ENCODE measurements at places on chromosomes 12 and 14.

- no peaks in the 10 kb centered on the region for H3K27me3 ChIP-seq
- no peak overlapping the region for H3K27ac ChIP-seq
- peaks cover 4% of the 10 kb centered on the region for H3K36me3 ChIP-seq
- no peak overlapping the region for H3K4me3 ChIP-seq
Observed at GRCh38 chr14:95164506-95164905, 7.2 kb upstream of the DICER1 start.

DNA sequence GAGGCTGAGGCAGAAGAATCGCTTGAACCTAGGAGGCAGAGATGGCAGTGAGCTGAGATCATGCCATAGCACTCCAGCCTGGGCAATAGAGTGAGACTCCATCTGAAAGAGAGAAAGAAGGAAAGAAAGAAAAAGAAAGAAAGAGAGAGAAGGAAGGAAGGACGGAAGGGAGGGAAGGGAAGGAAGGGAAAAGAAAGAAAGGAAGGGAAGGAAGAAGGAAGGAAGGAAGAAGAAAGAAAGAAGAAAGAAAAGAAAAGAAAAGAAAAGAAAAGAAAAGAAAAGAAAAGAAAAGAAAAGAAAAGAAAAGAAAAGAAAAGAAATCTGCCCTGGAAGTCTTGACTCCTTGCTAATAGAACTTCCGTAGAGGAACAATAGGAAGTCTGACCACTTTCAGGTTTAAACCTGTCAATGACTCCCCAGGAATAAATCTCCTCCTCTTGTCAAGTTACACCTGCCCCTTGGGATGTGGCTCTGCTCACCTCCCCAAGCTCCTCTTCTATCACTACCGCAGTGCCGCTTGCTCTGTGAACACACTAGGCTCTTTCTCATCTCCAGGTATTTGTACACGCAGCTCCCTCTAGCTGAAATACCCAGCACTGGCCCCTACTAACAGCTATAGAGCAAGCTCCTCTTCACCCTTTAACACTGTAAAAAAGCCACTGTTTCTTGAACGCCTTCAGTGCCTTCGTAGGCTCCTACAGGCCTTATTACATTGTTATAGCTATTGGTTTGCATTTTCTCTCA lies 773.1 kb upstream of the TBX3 start:
- peaks cover 4% of the 10 kb centered on the region for H3K36me3 ChIP-seq
- no peak overlapping the region for H3K27ac ChIP-seq
- H3K27me3 ChIP-seq, result peaks cover 7% of the 10 kb centered on the region
- DNase-seq, result no peak
- no peak overlapping the region for H3K4me3 ChIP-seq
- no peaks in the 10 kb centered on the region for H3K4me1 ChIP-seq

DNA sequence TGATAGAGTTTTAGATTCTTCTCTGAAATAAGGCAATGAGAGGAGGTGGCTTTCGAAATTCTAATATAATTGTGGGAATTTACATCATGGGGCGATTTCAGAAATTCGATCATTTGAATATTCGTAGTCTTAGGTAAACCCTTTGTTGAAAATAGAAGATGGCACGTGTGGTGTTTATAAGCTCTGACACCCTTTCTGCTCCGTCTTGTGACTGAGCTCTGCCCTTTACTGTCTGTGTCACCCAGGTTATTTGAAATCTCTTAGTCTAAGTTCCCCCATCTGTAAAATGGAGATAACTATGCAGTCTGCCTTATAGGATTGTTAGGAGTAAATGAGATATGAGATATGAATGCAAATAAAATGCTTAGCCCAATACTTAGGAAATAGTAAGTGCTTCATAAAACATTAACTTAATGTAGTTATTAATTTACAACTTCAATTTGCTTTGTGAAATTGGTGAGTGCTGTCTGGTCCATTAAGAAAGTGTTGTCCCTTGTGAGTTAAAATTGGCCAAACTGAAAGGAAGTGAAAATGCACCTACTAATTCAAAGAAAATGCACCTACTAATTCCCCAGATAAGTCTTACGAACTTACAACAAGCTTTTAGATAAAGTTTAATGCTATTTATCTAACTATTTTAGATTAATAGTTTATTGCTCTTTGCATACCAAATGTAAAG lies 1.5 kb downstream of the BMAL2 start:
- H3K4me1 ChIP-seq, result peaks cover 16% of the 10 kb centered on the region
- peaks cover 4% of the 10 kb centered on the region for H3K27me3 ChIP-seq
- H3K4me3 ChIP-seq, result peak overlapping the region; percentile 78

GRCh38 chr12:68959143-68959858 lies 26.3 kb upstream of the CPM start:
- peaks cover 8% of the 10 kb centered on the region for H3K4me1 ChIP-seq
- H3K27ac ChIP-seq, result no peak overlapping the region
- peaks cover 3% of the 10 kb centered on the region for H3K27me3 ChIP-seq
- H3K36me3 ChIP-seq, result no peaks in the 10 kb centered on the region
- DNase-seq, result no peak

GRCh38 chr12:113413488-113413939 lies 8.7 kb upstream of the SDSL start:
- no peaks in the 10 kb centered on the region for H3K36me3 ChIP-seq
- peaks cover 1% of the 10 kb centered on the region for H3K27me3 ChIP-seq
- no peak overlapping the region for H3K4me3 ChIP-seq

DNA sequence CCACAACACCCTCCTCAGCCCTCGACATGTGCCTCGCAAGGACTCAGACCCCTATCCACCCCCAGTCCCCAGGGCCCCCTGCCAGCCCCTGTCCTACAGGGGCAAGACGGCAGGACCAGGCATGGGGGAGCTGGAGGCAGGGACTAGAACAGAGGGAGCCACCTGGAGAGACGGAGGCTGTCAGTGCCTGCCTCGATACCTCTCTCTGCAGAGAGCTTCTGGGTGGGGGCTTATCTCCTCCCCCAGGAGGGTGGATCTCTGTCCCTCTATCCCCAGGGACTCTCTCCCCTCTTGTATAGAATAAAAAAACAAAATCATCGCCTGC lies 2.0 kb upstream of the CPNE6 start:
- no peak for DNase-seq
- H3K36me3 ChIP-seq, result no peaks in the 10 kb centered on the region
- H3K27ac ChIP-seq, result no peak overlapping the region
- no peaks in the 10 kb centered on the region for H3K4me1 ChIP-seq
- H3K4me3 ChIP-seq, result no peak overlapping the region
- no peaks in the 10 kb centered on the region for H3K27me3 ChIP-seq

DNA sequence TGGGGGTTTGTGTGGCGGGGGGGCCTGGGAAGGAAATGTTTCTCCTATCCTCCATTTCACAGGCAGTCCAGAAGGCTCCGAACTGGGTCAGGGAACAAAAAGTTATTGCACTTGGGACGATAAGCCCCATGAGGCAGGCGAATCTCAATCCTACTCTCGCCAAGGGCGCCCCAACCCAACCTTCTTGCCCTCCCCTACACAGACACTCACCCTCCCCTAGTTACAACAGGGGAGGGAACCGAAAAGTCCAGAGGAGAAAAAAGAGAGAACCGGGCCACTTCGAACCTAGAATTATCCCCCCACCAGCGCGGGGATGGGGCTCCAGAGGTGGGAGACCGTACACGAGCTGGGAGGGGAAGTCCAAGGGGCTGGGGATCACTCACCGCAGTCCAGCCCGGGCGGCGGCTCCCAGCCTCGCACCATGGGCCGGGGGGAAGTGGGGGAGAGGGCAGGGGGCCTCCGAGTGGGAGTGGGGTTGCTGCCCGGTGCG lies 357 bp downstream of the HOMEZ start:
- peak overlapping the region; percentile 98 for H3K4me3 ChIP-seq
- no peaks in the 10 kb centered on the region for H3K36me3 ChIP-seq
- peaks cover 23% of the 10 kb centered on the region for H3K4me1 ChIP-seq

GRCh38 chr12:56931474-56931978 lies 2.7 kb downstream of the SDR9C7 start:
- no peaks in the 10 kb centered on the region for H3K36me3 ChIP-seq
- H3K4me3 ChIP-seq, result no peak overlapping the region

DNA sequence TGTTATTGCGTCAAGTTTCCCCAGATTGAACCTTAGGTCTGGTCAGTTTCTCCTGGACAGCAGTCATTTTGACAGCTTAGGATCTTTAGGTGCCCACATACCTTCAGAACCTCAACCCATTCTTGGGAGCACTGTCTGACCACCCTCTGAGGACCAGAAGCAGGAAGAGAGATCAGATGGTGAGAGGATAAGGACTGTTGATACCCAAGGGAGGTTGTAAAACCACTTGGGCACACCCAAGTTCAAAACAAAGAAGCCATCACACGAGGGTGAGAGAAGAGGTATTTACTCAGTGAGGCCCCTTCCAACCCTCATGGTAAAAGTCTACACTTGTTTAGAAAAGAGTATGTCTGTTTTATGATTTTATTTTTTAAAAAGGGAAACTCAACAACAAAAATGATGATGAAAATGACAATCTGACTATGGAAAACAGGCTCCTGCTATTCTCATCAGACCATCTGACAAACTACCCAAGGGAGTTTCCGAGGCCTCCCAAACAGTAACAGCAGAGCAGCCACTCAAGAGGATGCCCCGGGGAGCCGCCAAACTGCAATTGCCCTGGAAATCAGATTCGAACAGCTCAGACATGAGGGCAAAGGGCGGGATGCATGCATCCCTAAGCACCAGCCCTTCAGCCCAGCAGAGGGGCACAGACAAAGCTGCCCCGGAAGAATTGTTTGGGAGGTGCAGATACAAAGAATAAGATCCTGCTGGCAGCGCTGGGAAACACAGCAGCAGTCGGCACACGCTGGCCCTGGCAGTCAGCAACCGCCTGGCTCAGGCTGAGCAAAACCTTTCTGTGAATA lies 162.6 kb upstream of the PLEKHG7 start:
- peak; percentile 68 for DNase-seq
- peak overlapping the region; percentile 93 for H3K27ac ChIP-seq
- peaks cover 76% of the 10 kb centered on the region for H3K4me1 ChIP-seq
- peaks cover 17% of the 10 kb centered on the region for H3K36me3 ChIP-seq
- no peaks in the 10 kb centered on the region for H3K27me3 ChIP-seq
- peak overlapping the region; percentile 84 for H3K4me3 ChIP-seq

GRCh38 chr14:72975770-72976169 lies 49.5 kb downstream of the DCAF4 start:
- H3K27me3 ChIP-seq, result no peaks in the 10 kb centered on the region
- H3K4me1 ChIP-seq, result no peaks in the 10 kb centered on the region
- peaks cover 29% of the 10 kb centered on the region for H3K36me3 ChIP-seq
- H3K4me3 ChIP-seq, result no peak overlapping the region
- no peak overlapping the region for H3K27ac ChIP-seq

- H3K4me1 ChIP-seq, result peaks cover 5% of the 10 kb centered on the region
- H3K36me3 ChIP-seq, result no peaks in the 10 kb centered on the region
- no peak for DNase-seq
- no peak overlapping the region for H3K27ac ChIP-seq
Observed at GRCh38 chr12:105315726-105316125, 14.8 kb upstream of the C12orf75 start.
